ENCODE measurements at places on chromosomes 5 and 9. TPM values are rescaled to one million over a fixed set of nuclear protein-coding genes. Genes with fewer than 3 reads are reported as not detected.

- DNase-seq: peak; percentile 71
Observed at GRCh38 chr5:102931085-102931725, 176.1 kb downstream of the PAM start.

DNA sequence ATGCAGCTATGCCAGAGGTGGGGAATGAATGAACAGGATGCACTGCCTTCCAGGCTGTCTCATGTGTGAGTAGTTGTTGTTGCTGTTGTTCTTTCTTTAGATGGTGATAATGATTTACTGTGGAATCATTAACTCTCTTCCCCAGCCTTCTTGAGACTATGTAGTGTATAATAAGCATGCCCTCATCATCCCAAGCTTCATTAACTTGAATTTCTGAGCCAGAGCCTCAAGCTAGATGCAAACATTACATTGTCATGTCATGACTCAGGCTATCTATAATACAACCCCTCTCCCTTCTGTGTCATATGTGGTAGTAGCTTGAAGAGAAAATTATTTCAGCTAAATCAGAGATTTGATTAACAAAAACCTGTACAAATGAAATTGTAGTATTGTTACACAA, 10.0 kb upstream of the ADAMTSL1 start:
- DNase-seq: no peak

GRCh38 chr5:179964015-179964414, 56.3 kb upstream of the TBC1D9B start:
- no peak for DNase-seq

- no peak for DNase-seq
Observed at GRCh38 chr9:71746023-71746757, 22.1 kb downstream of the CEMIP2 start.

- no peak for DNase-seq
Observed at GRCh38 chr5:180207593-180207992, 1.4 kb downstream of the RASGEF1C start.

DNA sequence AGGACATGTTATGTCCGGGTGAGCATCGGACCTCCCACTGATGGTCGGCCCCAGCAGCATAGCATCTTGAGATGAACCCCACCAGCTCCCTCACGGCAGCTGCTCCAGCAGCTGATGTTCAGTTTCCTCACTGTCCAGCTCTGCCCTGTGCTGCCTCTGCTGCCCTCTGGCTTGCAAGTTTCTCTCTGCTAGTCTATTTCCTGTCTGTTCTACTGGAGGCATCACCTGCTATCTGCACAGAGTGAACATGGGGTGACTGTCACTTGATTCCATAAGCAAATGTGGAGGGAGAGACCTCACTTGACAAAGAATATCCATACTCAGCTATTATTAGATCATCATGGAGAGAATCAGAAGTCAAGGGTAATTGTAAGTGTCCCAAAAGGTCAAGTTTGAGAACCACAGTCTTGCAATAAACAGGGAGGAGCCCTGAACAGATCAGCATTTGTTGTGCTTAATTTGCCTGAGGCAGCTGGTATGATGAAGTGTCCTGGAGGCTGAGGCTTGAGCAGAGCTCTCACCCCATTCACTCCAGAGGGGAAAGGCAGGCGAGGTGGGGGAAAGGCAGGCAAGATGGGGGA, 702.8 kb downstream of the SEMA5A start:
- DNase-seq: peak; percentile 25

DNA sequence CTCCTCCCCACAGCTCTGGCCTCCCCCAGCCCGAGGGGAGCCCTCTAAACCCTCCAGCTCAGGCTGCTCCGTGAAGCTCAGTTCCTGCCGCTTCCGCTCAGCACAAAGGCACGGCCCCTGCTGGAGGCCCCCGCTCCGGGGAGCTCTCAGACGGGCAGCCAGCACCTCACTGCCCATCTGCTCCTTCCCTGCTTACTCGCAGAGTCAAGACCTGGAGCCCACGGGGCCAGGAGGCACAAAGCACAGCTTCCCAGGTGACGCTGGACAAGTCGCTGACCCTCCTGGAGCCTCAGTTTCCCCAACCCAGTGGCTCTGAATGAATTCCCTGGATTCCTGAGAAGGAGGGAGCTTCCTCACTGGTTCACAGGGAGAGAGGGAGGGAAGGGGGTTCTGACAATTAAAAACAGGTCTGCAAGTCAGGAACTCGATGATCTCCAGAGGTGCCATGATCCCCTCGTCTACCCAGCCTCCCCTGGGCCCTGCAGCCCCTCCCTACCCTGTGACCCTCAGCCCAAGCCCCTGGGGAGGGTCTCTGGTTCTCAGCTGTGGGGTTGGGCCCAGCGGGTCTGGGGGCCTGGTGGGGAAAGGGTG, 36.2 kb downstream of the VAV2 start:
- peak; percentile 67 for DNase-seq

The CAMLG gene
- total RNA-seq: 40.7 TPM

The APBA1 gene
- total RNA-seq: 7.8 TPM

GRCh38 chr5:172648013-172648381, 6.9 kb downstream of the NEURL1B start:
- DNase-seq: no peak

DNA sequence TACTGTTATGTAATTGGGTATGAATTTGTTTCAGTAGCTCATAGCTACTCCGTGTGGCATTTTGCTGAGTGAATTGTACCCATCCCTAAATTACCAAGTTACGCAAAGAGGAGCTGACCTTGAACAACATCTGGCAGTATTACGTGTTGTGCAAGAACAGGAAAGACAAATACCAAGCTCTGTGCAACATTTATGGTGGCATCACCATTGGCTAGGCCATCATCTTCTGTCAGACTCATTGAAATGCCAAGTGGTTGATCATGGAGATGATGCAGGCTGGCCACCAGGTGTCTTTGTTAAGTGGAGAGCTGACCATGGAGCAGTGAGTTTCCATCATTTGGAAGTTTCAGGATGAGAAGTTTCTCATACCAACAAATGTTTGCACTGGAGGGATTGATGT, 15.0 kb downstream of the ZSWIM6 start:
- DNase-seq: no peak

- DNase-seq: peak; percentile 40
Observed at GRCh38 chr5:126680191-126680817, 79.6 kb downstream of the PHAX start.

GRCh38 chr9:96219026-96219899, 82.7 kb downstream of the HSD17B3 start:
- DNase-seq: peak; percentile 49

DNA sequence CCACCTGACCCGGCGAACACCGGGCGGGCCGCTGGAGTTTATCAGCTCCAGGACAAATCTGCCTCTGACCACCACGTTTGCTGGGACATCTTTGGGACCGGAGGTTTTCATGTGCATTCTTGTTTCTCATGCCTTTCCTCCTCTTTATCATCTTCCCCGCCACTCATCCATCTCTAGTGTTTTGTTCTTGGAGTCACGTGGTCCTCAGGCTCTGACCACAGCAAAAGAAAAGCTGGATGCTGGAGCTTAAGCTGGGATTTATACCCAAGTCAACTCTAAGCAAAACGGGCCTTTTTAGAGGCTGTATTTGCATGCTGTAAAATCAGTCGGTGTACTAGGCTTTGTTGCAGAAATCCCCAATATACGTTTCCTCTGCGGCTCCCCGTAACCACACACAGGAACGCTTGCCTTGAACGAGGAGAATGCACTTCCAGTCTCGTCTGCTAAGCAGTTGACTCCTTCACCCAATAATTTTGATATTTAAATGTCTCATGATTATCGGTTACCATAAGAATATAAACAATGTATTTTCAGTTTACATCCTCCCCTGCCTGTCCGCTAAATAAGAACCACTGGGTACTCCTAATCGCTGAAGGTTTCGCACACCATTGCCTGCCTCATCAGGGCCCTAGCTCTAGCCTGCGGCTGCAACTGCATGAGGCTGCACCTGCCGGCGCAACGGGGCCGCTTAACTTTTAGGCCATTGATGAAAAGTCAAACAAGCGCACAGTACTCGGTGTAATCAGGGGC, 560 bp upstream of the NDUFS6 start:
- peak; percentile 20 for DNase-seq

DNA sequence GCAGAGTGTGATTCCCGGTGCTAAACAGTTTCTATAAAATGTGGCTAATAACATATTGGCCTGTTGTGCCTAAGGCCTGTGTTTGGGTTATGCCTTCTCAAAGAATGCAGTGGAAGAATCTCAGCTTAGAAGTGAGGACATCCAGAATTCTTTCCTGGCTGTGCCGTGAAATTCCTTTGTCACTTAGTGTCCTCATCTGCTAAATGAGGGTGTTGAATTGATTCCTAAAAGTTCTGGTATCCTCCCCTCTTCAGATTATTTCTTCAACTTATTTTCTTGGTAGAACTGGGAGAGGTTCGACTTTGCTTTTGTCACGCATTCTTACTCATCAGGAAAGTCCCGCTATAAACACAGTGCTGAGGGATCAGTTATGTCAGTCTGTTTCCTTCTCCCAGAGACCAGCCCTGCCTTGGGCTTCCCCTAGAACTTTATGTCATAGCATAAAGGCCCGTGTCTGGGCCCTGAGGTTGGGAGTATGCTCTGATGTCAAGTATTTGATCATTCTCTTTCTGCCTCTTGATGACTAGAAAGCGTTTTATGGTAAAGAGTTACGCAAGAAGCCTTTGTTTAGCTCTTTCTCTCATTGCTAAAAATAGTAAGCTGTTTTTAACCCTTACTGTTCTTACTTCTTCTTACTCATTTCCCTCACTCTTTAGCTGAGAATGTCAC, 29.5 kb downstream of the MTAP start:
- no peak for DNase-seq
